ENCODE measurements at places on chromosomes 7 and 10.

GRCh38 chr10:61903928-61904344 is 2.4 kb downstream of the ARID5B start:
- DNase-seq, result peak; percentile 51

DNA sequence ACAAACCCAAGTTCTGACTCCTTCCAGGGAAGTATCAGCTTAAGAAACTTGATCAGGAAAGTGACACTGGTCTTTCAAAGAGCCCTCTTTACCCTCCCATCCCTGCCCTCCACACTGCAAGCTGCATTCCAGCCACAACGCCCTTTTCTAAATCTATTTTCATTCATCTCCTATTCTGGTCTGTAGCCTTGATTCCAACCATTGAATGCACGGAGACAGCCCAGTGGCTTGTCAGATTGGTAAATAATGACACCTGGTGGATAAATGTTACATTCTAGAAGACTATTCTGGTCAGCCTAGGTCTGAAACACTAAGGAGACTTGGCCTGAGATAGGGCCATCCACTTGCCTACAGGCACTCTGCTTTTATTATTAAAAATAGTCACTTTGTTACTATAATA is 20.9 kb downstream of the MORN4 start:
- peak; percentile 37 for DNase-seq

DNA sequence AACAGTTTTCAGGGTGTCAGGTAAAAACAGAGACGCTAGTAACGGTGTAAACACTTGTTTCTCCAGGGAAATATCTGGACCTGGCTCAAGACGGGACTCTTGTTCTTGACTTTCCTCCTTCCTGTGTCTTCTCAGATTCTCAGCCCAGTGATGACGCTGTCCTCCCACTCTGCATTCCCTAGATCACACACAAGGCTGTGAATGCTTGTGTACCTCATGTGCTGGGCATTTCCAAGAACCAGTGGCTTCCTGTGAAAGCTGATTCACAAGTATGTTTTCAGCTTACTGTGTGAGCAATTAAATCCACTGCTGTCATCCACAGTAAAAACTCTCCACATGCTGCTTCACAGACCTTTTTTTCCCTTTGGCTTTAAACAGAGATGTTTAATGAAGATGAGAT is 193.8 kb upstream of the DPP6 start:
- DNase-seq, result peak; percentile 89

- peak; percentile 10 for DNase-seq
Measured at GRCh38 chr10:121926671-121927317, 1.0 kb downstream of the ATE1 start.

DNA sequence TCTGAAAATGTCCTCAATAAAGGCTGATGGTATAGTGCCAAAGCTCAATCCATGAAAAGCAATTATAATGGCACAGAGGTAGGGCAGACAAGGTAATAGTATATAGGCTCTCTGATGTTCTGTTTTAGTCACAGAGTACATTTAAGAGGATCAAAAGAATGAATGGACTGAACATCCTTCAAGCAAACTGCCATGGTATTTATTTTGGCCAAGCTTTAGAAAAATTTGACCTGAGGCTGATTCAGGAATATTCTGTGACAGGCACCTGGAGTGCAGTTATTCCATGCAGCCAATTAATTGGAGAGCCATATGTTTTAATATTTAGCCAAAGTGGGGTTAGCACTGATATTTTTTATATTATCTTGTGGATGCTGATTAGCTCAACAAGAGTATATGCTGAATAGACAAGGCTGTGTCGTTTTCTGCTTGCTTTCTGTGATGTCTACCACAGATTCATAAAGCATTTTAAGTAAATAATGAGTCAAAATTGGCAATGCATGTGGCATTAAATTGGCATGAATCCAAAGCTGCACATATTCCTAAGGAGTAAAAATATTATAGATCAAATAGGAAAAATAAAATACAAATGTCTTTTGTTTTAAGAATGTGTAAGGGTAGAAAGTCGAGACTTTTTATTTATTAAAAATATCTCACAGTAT is 177.4 kb downstream of the PCLO start:
- no peak for DNase-seq

GRCh38 chr10:91220954-91221675 is 652 bp downstream of the PCGF5 start:
- DNase-seq, result no peak

DNA sequence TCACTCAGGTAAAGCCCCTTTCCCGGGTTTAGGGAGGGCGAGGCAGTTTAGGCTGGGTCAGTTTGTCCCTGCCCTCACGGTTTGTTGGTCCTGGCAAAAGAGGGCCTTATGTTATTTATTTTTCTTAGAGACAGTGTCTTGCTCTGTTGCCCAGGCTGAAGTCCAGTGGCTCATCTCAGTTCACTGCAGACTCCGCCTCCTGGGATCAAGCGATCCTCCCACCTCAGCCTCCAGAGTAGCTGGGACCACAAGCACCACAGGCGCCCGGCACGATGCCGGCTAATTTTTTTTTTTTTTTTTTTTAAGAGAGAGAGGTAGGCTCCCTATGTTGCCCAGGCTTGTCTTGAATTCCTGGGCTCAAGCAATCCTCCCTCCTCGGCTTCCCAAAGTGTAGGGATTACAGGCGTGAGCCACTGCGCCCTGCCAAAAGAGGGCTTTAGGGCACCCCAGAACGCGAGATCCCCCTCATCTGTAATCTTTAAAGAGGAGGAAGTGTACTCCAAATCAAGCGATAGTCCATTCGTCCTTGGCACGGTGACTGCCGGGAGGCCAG is 626 bp upstream of the BMS1 start:
- peak; percentile 15 for DNase-seq

DNA sequence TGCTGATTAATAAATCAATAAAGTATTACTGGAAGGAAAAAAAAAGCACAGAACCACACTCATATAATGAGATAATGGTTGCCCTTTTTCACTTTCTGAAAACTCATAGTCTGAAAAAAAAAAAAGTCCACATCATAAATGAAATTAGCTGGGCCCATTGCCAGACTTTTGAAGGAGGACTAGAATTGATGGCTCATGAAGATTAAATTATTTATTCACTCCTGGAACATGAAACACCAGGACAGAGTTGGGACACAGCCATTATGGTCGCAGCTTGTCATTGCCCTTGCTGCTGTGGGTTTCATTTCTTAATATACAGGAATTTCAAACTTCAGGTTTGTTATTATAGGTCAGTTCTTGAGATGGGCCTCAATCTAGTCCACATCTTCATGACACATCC is 91.9 kb downstream of the CNTNAP2 start:
- DNase-seq, result peak; percentile 6

DNA sequence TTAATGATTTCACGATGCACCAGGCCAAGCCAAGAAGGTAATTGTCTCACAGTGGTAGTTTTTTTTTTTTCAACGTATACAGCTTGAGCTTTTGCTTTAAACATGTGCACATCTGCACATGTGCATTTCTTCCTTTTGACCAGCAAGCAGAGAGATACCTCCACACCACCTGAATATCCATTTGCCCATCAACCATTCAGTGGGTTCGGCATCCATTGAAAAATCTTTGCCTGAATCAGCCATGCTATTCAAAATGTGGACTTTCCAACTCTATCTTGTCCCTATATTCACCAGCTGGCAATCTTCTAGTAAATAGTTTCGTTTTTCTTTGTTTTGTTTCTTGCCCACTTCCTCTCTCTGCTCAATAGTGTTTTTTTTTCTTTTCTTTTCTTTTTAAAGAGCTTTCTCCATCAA is 7.7 kb upstream of the TRA2A start:
- DNase-seq, result no peak

GRCh38 chr10:103942866-103943265 is 24.1 kb upstream of the SLK start:
- DNase-seq, result no peak

DNA sequence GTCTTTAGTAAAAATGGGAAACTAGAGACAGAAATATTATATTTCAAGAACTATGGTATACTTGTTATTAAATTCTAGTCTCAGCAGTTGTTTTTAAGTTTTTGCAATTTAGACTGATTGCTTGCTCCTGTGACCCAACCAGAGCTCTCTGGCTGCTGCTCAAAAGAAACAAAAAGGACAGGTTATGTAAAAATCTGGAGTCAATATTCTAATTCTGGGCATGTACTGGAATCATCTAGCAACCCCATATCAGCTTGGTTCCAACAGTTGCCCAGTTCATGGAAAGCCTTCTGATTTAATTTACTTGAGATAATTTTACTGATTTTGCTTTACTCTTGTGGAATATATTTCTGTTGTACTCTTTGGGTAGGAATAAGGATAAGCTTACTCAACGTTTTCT is 10.3 kb downstream of the KCP start:
- no peak for DNase-seq

DNA sequence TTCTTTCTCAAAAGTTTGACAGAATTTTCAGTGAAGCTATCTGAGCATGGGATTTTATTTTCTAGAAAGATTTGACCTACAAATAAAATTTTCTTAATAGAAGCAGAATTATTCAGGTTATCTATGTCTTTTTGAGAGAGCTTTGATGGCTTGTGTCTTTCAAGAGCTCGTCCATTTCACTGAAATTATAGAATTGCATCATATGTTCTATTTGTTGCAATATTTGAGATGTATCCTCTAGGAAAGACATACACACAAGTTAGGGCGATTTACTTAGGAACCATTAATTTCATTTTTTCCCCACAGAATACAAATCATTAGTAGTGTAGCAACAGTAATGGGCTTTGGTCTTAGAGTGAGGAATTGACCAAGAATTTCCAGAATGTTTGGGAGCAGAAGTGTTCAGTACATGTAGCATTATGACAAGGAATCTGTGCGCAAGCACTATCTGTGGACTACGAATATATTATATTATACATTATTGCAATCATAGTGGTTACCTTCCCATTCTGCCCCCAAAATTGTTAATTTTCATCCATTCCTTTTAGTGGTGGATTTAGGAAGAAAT is 12.8 kb upstream of the COL17A1 start:
- DNase-seq, result peak; percentile 58

- no peak for DNase-seq
Measured at GRCh38 chr7:43337191-43337590, 224.7 kb downstream of the HECW1 start.

Data from fibroblast of skin of right biceps (primary cell).